Right cardiac atrium (tissue), 5 donors: ENCODE measurements at places on chromosomes 5 and 9. TPM values are rescaled to one million over a fixed set of nuclear protein-coding genes. Genes with fewer than 3 reads are reported as not detected.

DNA sequence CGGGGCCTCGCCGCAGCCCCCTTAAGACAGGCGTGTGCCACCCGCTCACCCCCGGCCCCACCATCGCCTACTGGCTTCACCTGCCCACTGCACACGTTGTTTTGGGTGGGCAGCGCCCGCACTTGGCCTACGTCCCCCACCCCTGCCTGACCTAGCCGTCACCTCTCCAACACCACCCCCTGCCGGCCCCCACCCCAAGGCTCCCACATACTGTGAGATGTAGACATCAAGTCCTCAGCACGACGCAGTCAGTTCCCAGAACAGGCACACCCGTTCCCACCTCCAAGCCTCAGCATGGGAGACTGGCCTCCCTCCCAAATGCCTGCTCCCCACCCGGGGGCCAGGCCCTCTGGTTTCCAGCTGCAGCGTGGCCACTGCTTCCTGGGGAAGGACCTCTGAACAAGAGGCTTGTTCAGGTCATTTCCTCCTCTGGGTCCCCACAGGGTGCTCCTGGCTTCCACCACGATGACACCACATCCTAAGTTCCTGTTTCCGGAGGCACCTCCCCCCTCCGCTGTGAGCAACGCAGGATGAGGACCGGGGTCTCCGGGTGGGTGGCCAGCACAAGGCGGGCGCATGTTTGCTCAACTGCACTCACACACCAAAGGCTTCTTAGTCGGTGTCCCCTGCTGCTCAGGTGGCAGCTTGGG lies 11.3 kb downstream of the DBN1 start:
- DNase-seq = peak; percentile 75

Gene DMRTA1
- total RNA-seq = 0.31 TPM

- DNase-seq = no peak
Measured at GRCh38 chr5:25552871-25553481, 908.2 kb upstream of the CDH10 start.

Gene SOHLH1
- total RNA-seq = not detected

DNA sequence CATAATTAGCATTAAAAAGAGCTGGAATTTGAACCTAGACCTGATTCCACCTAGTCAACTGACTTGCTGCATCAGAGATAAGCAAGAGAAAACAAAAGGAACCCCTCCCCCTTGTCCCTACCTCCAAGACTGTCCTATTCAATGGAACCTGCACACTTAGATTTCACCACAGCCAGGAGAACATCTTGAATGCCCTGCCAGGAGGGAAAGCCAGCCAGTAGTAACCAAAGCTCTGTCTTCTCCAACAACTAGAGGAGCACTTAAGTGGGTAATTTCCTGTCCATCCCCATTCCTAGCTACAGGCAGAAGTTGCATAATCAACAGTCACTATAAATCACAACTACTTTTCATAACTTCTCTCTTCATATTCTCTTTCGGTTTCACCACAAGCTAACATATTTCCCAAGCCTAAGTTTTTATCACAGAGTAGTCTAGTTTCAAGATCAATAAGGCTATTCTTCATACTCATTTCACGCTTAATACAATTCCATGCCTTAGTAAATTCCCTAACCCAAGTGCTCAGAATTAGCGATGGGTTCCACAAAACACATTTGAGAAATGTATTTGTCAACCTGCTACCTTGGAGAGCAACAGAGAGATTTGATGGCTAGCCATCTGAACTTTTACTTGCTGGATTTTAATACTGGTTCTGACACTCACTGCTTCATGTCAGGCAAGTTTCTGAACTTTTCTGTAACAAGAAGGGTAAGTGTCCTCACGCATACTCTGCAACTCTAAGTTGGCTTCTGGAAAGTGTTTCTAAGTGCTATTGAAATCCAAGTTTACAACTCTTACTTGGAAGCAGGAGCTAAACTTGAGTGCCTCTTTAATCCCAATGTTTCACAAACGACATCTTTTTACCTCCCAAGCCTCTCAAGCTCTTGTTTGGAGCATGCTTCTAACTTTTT lies 2.0 kb downstream of the DENND1A start:
- DNase-seq = no peak

Gene CEL
- total RNA-seq = 6.5 TPM

DNA sequence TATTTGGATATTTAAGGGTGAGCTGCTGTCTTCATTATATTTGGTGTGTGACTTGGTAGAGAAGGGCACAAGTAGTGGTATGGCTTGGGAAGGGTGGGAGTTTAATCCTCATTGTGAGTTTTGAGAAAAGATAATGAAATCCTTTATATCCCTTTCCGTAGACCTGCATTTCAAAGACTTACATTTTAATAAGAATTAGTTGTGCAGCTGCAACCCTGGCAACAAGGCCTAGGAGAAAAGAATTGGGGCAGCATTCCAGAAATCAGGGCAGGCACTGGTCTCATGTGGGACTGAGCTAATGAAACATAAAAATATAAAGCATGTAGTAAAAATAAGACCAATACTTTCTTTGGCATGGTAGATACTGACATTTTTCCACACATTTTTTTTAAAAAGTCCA lies 60.5 kb downstream of the CDC42SE2 start:
- no peak for DNase-seq

GRCh38 chr5:19987612-19988361 lies at the start of gene CDH18:
CDH18 (minus strand) TSS chr5:19988200; CDS start chr5:19838986, 149,214 bp downstream.
- DNase-seq = peak; percentile 24

Gene ADGRD2
- 0.29 TPM for total RNA-seq

Gene PRR7
- total RNA-seq = not detected

DNA sequence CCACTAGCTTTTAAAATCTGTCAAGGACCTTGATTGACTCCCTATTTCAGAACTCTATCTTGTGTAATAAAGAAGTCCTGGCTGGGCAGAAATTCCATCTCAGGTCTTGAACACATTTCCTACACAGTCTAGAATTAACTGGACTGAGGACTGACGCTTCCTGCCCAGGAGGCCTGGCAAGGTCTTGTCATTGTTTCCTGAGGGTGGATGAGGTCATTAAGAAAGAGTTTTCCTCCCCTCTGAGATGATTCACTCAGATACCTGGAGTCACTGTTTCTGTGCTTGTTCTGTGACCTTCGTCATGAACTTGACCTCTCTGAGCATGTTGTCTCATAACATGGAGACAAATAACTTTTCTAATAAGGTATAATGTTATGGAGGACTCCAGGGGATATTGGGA lies 10.0 kb downstream of the MTAP start:
- no peak for DNase-seq

DNA sequence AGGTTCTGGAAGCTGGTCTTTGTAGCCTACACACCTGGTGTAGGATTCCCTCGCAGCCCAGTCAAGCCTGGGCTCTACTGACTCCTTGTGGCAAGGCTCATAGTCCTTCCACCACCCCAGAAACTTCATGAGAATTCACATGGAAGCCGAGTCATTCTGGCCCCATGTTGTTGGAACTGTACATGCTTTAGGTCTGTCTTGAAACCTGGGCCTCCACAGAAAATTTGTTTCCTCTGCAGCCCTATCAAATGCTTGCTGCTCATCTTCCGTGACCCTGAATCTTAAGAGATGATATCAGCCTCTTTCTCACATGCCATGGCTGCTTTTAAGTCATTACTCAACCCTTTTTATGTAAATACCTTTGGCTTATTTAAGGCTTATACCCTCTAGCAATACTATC lies 113.4 kb upstream of the GRHPR start:
- DNase-seq = no peak

Gene NANS
- 32.0 TPM for total RNA-seq

Gene ANKRD18B
- 2.4 TPM for total RNA-seq
